ENCODE measurements at places on chromosomes 11 and 22.

DNA sequence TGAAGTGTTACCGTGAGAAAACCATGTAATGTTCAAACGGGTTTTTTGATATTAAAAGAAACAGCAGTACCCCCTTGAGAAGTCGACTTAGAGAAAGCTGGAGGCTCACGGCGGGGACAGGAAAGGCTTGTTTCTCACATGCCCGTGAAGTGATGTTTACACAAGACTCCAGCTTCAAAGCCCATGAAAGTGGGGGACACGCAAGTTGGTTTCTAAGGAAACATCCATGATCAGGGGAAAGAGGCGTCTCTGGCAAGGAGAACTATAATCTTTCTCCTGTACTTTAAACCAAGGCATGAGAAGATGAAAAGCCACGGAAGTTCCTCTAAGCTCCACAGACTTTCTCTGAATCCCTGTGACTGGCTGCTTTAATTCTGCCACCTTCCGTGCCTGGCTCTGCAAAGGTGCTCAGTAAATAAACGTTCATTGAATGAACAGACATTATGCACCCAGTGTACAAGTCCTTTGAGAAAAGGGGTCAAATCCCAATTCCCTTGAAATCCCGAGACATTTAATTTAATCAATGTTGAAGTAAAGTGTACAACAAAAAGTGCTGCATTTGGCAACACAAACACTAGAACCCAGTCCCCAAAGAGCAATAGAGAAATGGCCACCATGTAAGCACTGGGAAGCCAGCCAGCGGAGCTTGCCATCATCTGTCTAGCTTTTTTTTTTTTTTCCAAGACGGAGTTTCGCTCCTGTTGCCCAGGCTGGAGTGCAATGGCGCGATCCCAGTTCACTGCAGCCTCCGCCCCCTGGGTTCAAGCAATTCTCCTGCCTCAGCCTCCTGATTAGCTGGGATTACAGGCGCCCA is 58.7 kb downstream of the AHNAK start:
- no peak for DNase-seq

DNA sequence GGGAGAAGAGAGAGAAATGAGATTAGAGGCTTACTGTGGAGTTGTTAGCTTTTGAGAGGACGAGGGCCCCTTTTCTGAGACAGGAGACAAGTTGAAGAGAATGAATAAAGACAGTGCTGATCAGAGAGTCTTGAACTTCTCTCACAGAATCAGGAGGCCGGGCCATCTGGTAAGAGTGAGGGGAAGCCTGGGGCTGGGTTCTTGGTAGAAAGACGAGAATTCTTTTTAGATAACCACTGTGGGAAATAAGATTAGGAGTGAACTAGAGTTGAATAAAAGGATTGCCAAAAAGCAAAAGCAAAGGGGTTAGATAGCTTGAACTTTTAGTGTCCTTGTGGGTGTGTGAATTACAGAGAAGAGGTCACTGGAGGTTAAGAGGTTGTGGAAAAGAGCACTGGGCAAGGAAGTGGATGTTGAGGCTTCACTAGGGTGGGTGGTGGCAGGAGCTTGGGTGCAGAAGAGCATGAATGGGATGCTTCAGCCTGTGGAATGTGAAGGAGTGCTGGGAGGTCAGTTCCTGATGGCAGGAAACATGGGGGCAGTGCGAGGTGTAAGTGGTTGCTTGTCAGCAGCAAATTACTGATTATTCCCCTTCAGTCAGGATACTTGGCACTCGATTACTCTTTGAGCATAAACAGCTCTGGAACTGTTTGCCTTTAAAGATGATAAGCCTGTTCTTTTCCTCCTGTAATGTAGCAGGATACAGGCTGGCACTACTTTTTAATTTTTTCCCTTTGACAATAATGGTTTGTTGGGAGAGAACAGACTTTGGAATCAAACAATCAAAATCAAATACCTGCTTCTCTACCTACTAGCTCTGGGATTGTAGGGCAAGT is 98.3 kb downstream of the ARHGAP42 start:
- no peak for DNase-seq

GRCh38 chr22:35612903-35613302 is 4.2 kb downstream of the MB start:
- DNase-seq = no peak

- no peak for DNase-seq
These were observed 49.0 kb upstream of the CYP2D6 start for GRCh38 chr22:42179616-42180015.

- DNase-seq = no peak
These were observed 19.4 kb downstream of the RSPH14 start for GRCh38 chr22:23122216-23122957.

DNA sequence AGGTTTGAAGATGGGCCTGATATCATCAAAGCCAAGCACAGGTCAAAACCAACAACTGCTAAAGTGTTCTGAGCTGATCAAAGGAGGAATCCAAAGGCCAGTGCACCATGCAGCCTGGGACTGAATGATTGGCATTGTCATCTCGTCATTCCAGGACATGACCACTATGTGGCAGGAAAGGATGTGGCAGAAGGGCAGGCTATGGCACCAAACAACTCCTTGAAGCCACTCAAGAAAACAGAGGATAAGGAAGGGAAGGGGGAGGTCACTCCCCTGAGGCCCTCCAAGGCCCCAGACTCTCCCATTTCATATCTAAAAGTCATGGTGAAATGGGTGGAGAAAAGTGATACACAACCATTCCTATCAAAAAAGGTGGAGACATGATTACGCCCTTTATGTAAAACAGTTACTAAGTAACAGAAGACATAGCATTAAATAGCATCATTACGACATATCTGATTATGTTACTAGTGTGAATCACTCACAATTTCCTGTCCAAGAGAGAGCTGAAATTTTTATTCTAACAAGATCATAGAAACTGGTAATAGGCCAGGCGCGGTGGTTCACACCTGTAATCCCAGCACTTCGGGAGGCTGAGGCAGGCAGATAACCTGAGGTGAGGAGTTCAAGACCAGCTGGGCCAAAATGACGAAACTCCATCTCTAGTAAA is 49.3 kb downstream of the AHNAK start:
- DNase-seq = peak; percentile 94

- DNase-seq = no peak
These were observed 110.0 kb upstream of the PAX6 start for GRCh38 chr11:31921081-31921480.

DNA sequence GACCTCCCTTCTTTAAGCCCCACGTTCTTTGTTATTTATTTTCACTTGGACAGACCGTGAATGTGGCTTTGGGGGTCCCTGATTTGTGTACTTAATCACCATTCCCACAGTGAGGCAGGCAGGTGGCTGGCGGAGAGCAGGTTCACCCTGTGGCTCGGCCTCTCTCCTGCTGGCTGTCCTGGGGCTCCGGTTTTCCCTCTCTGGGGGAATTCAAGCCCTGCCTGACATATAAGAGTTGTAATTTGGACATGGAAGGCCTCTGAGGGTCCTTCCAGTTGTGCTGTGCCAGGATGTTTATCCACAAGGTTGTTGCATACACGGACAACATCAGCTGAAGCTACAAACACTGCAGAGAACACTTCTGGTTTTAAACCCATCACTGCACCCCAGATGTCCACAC is 824.5 kb downstream of the TBC1D22A start:
- no peak for DNase-seq

DNA sequence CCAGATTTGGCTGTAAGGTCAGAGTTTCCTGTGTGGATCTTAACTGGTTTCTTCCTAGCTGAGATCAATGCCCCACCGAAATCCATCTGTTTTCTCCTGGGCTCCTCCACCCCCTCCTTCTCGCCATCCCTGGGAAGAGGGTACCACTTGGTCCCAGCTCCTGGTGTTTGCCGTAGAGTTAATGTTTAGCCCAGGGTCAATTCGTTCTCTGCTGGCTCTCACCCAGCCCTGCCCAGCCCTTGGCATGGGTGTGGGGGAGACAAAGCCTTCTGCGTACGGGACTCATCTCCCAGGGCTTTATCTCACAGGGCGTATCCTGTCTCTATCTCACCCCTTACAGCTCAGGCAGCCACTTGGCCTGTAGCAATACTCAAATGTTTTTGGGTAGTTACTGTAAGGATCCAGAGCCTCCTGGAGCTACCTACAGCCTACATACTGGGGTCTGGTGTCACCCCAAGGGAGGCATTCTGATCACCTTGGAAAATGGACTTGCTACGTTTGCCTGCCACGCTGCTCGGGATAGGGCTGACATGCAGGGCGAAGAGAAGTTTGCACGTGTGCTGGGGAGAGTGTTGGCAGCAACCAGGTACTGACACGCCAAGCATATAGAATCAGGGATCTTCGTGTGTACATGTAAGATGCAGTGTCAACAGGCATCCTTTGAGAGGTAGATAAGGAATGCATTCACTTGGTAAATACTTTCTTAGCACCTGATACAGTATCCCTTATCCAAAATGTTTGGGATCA is 66.1 kb downstream of the SCN3B start:
- peak; percentile 93 for DNase-seq

DNA sequence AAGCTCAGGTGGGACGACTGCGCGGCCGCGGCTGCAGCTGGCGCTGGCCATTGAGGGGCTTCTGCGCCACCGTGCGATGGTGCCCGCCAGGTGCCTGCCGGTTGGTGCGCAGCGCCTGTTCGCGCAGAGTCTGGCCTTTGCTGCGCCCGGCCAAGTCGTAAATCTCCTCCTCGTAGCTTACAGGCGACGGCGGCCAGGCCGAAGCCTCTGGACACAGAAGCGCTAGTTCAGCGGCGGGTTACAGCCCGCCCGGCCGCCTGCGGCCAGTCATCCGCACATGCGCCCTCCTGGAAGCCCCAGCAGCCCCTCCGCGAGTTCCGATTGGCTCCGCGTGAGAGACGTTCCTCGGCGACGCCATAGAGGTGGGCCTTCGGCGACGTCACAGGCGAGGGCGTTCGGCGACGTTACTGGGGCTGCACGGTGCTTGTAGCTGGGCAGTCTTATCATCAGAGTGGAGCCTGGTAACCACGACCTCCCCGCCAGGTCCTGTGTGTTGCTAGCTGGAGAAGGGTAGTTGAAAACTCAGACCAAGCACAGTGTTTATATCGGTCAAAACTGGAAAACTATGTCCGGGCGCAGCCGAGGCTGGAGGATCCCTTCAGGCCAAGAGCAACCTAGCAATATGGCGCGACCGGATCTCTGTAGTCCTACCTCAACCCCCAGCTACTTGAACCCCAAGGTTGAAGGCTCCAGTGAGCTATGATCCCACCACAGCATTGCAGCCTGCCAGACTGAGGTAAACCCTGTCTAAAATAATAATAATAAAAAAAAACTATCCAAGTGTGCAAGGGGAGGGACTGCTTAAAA is 265.7 kb downstream of the OR4C45 start:
- DNase-seq = no peak

- no peak for DNase-seq
These were observed 40.7 kb downstream of the LRP5 start for GRCh38 chr11:68353118-68353517.

- no peak for DNase-seq
These were observed 1.2 kb downstream of the DDX17 start for GRCh38 chr22:38504731-38505540.

DNA sequence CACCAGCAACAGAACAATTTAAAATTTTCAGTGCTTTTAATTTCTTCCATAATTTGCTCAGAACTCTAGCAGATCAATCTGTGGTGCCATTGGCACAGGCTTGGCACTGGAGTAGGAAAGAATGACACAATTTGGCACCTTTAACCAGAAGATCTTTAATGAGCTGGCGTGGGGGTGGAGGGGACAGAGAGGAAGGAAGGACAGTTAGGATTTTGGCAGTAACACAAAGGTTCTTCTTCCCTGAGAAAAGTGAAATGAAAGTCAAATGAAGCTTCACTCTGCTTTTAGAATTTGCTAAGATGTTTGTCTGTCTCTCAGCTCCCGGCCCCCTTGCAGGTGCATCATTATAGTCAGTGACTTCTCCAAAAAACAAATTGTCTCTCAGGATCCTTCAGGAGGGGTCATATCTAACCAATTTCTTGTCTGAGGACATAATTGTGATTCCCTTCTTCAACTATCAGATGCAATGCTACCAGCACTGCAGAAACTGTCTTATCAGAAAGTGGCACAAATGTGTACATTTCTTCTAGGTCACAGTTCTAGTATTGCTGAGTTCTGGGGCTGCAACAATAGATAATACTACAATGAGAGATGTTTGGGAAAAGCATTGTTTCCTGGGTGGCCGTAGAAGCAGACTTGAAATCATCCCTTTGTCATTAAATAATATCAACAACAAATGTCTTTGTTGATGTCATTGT is 66.8 kb downstream of the CSTPP1 start:
- no peak for DNase-seq

- DNase-seq = peak; percentile 58
These were observed 27.1 kb downstream of the SDHD start for GRCh38 chr11:112113539-112114457.

- DNase-seq = no peak
These were observed 29.2 kb downstream of the ADAMTS8 start for GRCh38 chr11:130399196-130399595.

DNA sequence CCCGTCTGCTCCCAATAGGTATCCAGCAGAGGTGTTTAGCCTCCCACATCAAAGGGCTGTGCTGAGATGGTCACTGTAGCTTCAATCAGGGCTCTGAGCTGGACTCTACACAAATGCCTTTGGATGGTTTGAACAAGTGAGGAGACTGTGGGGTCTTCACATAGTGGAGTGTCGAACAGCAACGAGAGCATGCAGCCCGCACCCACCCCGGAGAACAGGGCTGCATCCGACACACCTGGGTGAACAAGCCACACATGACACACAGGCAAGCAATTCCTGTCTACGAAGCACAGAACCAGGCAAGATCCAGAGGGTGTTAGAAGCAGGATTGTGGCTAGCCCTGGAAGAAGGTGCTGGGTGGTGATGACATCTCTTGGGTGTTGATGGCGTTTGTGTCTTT is 58.0 kb upstream of the FGF3 start:
- no peak for DNase-seq

DNA sequence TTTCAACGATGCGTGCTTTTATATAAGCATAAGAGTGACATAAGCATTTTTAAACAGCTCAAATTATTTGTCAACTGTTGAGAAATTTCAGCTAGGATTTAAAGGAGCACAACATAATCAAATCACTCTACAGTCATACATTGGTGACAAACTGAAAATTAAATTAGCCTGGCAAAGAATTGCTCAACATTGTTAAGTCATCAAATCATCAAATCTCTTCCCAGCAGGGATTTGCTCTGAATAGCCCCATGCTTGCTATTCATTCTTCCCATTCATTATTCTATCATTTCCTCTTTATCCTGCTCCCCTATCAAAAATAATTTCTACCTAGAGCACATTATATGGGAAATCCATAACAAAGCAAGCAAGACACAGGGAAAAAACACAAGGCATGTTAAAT is 198.7 kb upstream of the LUZP2 start:
- DNase-seq = no peak

DNA sequence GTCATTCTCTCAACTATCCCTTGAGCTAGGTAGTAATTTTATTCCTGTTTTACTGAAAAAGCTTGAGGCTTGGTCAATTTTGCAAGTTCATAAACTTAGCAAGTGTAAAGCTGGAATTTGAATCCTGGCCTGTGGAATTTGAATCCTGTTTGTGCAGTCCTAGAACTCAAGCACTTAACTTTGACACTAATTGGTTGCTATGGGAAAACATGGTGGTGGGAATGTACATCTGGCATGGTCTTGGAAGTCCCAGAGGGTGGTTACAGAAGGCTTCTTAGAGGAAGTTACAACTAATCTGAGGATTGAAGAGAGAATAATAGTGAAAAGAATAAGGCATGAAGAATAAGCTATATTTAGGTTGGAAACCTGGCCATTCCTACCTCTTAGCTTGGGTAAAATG is 66.5 kb upstream of the LIN7C start:
- DNase-seq = no peak

All from HT-29 (cell line).